SJCRH30 (cell line): ENCODE measurements at places on chromosomes 5 and 9. TPM values are rescaled to one million over a fixed set of nuclear protein-coding genes. Genes with fewer than 3 reads are reported as not detected.

The FAM200C gene
- 10.3 and 10.4 TPM in 2 replicates for total RNA-seq

The BSPRY gene
- 0.10 and 0.15 TPM in 2 replicates for total RNA-seq

- peaks cover 11% of the 10 kb centered on the region; the same call in 1 of the 2 replicates for H3K4me1 ChIP-seq
- no peak overlapping the region for H3K4me3 ChIP-seq
- no peak overlapping the region for H3K27ac ChIP-seq
- no peaks in the 10 kb centered on the region for H3K36me3 ChIP-seq
- no peaks in the 10 kb centered on the region; the same call in 1 of the 2 replicates for H3K27me3 ChIP-seq
These were observed 80.6 kb downstream of the PAM start for GRCh38 chr5:102835717-102836116.

The CSF2 gene
- total RNA-seq: not detected in 2 replicates

- H3K27ac ChIP-seq: no peak overlapping the region
- no peaks in the 10 kb centered on the region for H3K4me1 ChIP-seq
- no peak overlapping the region for H3K4me3 ChIP-seq
- H3K36me3 ChIP-seq: no peaks in the 10 kb centered on the region
- DNase-seq: no peak
- no peaks in the 10 kb centered on the region for H3K27me3 ChIP-seq
These were observed 33.5 kb upstream of the FST start for GRCh38 chr5:53446908-53447307.

- H3K27ac ChIP-seq: no peak overlapping the region
- no peak for DNase-seq
- H3K27me3 ChIP-seq: no peaks in the 10 kb centered on the region
- no peaks in the 10 kb centered on the region for H3K4me1 ChIP-seq
- peaks cover 3% of the 10 kb centered on the region; the same call in 1 of the 2 replicates for H3K36me3 ChIP-seq
These were observed 9.0 kb downstream of the SLC36A1 start for GRCh38 chr5:151456321-151456940.

GRCh38 chr5:2206293-2207108 lies 323.8 kb upstream of the IRX4 start:
- no peaks in the 10 kb centered on the region for H3K36me3 ChIP-seq
- H3K4me1 ChIP-seq: no peaks in the 10 kb centered on the region
- no peak overlapping the region for H3K4me3 ChIP-seq
- no peaks in the 10 kb centered on the region; the same call in 1 of the 2 replicates for H3K27me3 ChIP-seq
